DND-41 (cell line): ENCODE measurements at places on chromosomes 13 and 19.

GRCh38 chr19:15622991-15623390 is 8.0 kb downstream of the CYP4F8 start:
- DNase-seq = no peak

GRCh38 chr19:17116996-17117702 is 41.6 kb downstream of the MYO9B start:
- DNase-seq = no peak

GRCh38 chr19:10966809-10967208 is 6.0 kb downstream of the SMARCA4 start:
- no peak for DNase-seq

GRCh38 chr19:50745221-50745620 is 22.1 kb downstream of the CLEC11A start:
- no peak for DNase-seq

- DNase-seq = no peak
These were observed 126.2 kb downstream of the LMO7 start for GRCh38 chr13:75762076-75762937.

- peak; percentile 8 for DNase-seq
These were observed 67.3 kb downstream of the ERICH6B start for GRCh38 chr13:45548281-45548680.

GRCh38 chr19:57068921-57069697 is 50.7 kb upstream of the USP29 start:
- peak; percentile 10 for DNase-seq

DNA sequence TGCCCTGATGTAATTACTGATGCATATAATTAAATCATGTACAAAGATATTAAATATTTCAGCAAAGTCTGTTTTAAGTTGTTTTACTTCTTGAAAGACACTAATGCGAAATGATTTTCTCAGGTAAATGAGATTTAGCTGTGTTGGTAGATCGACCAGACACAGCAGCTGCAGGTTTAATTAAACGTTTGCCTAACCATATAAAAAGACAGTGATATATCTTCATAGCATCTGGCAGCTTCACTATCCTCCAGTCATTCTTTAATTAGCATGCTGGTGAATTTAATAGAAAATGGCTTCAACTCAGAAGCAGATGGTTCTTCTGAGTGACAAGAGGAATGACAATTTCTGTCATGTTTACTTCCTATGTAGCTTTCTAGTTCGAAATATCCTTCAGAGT is 69.3 kb downstream of the NHLRC3 start:
- DNase-seq = no peak

DNA sequence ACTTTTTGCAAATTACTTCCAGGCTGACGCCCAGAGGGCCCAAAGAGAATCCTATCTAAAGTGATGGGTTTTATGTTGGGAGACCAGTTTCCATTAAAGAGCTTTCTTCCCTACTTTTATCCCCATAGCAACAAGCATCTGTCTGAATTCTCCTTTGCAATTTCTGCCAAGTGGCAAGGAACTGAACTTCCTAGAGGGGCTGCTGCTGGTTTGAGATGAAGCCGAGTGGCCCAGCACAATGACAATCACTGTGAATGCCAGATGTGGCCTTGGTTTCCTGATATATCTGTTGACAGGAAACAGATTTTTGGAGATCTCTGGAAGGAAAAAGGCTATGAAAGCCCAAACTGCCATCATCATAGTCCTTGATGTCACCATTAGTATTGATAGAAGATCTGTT is 198.6 kb downstream of the OXGR1 start:
- DNase-seq = no peak

GRCh38 chr13:29193083-29193482 is 372.9 kb downstream of the MTUS2 start:
- no peak for DNase-seq

GRCh38 chr19:1672038-1672768 is 19.8 kb upstream of the TCF3 start:
- peak; percentile 52 for DNase-seq

GRCh38 chr19:18468517-18468916 is 30.6 kb upstream of the ISYNA1 start:
- DNase-seq = no peak

GRCh38 chr19:38975214-38975860 is at the start of gene FBXO17:
FBXO17 (minus strand) TSS chr19:38975742; CDS start chr19:38950319, 25,423 bp downstream.
- no peak for DNase-seq

GRCh38 chr13:41670873-41671443 is 213.6 kb downstream of the RGCC start:
- no peak for DNase-seq

GRCh38 chr19:33301144-33301899 is 1.0 kb downstream of the CEBPA start:
- DNase-seq = no peak

- DNase-seq = no peak
These were observed 25.3 kb downstream of the RASA3 start for GRCh38 chr13:114106991-114107685.

GRCh38 chr13:47306991-47307390 is 410.1 kb upstream of the HTR2A start:
- DNase-seq = no peak

DNA sequence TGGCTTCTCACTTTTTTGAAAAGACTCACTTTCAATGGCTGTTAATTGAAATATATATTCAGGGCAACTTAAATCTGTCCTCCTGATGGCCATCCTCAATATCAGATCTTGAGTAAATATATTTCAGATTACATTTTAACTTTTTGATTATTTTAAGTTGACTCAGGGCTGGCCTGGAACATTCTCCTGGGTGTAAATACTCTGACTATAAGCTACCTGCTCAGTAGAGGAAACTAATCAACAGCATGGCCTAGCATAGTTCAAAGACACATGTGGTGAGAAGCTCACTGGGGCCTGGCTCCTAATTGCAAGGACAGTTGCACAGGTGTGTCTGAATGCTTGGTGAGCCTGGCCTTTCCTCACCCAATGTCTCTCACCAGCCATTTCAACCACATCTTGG is 5.5 kb upstream of the ZNF726 start:
- DNase-seq = no peak

DNA sequence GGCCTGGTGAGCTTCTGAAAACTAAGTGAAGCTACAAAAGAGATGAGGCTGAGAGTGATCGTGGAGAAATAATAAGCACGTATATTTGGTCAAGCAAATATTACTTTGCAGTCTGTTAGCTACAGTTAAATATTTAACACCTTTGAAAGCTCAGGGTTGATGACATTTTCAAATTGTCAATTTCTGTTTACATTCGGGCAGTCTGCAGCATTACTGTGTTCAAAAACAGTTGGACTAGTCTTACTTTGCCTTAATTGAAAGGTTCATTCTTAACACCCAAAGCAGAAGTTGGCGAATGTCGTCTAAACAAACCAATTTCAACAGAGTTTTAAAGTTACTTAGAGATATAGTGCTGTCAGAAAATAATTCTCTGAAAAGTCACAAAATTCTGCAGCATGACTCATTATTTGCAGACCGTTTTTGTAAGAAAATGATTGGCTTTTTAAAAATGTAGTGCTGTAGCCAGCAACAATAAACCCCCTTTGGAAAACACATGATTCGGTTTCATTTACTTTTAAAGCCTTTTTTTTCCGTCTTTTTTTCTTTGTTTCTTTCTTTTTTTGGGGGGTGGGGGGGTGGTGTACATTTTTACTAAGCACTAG is 549.0 kb downstream of the GPC6 start:
- DNase-seq = no peak

- no peak for DNase-seq
These were observed 703 bp downstream of the NEK3 start for GRCh38 chr13:52158629-52159158.

DNA sequence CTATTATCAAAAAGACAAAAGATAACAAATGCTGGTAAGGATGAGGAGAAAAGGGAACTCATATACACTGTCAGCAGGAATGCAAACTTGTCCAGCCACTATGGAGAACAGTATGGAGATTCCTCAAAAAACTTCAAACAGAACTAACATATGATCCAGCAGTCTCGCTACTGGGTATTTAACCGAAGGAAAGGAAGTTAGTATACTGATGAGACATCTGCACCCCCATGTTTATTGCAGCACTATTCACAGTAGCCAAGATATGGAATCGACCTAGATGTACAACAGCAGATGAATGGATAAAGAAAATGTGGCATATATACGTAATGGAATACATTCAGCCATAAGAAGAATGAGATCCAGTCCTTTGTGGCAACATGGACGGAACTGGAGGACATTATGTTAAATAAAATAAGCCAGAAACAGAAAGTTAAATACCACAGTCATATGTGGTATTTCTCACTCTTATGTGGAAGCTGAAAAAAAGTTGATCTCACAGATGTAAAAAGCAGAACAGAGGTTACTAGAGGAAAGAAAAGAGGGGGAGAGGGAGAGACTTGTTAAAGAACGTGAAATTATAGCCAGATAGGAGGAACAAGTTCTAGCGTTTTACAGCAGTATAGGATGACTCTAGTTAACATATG is 83.2 kb downstream of the RUBCNL start:
- DNase-seq = no peak

- no peak for DNase-seq
These were observed 5.5 kb downstream of the ARRDC2 start for GRCh38 chr19:18013210-18014111.

GRCh38 chr19:13689085-13689484 is 75.2 kb upstream of the MRI1 start:
- DNase-seq = peak; percentile 36
